ENCODE measurements at places on chromosomes 13 and 19.

DNA sequence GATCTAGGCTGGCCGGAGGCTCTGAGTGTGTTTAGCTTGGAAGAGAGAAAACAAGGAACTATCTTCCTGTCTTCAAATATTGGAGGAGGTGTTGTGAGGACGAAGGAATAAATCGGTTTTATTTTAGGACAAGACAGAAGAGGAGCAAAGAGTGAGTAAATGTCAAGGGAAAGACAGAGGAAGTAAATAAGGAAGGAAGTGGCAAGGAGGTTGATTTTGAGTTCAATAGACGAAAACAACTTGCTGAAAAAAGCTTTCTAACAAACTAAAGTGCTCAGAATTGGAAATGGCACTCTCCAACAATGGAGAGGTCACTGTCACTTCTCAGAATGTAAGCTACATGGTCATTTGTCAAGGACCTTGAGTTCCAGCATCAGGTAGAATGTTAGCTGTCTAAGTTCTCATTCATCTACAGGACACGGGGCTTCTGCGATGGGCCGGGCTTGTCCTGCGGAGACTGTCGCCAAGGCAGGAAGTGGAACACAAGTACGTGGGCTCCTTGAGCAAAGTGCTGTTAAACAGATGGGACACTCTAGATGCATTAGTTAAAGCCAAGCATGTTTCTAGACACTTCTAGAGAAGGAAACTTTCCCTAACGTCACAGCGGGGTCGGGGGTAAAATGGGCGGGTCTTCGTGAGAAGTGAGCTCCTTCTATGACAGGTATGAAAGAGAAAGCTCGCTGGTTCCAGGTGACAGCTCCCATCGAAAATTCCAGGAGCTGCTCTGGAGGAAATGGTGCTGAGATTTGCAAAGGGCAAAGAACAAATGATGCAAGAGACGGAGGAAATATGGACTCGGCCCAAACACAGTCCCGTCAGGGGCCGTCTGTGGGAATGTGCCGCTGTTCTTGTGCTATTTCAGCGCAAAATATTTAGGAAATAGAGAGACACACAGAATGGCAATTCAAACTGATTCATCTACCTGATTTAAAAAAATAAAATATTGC, 103.9 kb upstream of the UBL3 start:
- DNase-seq: no peak

- DNase-seq: peak; percentile 40
These were observed 82.3 kb upstream of the C1QTNF9B start for GRCh38 chr13:23979361-23980159.

DNA sequence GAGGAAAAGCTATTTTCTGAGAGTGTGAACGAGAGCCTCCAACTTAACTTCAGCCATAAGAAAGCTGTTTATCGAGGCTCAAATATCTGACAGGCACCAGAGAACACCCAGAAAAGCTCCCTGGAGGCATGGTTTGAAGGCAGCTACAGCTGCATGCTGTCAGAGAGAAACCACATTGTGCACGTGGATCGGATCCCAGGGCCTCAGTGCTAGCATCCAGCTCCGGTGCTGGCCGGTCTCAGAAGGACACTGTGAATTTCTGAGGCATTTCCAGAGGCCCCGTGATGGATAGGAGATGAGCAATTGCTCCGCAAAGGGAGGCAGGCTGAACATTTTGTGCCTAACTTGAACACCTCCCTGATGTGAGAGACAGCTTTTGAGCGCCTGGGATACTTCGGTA, 315.7 kb downstream of the FGF9 start:
- no peak for DNase-seq

DNA sequence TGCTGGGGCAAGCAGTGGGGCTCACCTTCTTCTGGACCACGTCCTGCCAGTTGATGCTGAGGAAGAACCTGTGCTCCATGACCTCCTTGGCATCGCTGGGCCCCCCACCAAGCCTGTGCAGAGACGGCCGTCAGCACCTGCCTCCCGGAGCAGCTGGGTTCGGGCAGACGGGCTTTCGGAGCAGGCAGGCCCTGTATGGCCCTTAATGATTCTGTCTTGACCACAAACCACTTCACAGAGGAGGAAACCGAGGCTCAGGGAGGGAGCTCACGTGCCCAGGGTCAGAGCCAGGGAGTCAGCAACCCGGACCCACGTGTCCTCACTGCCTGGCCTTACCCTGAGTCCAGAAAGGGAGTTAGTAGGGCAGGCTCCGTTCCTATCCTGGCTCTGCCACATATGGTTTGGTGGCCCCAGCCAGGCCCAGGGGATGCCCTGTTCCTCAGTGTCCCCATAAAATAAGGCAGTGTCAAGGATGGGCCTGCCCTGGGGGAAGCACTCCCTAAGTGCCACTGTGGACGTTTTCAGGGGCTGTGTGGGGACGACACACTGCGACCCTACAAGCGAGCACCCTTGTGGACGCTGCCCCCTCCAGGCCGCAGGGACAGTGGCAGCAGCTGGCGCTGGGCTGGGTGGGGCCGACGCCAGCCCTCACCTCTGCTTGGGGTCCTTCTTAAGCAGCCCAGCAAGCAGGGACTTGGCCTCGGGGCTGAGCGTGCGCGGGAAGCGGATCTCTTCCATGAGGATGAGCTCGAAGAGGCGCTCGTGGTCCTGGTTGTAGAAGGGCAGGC, 8.9 kb upstream of the CCNP start:
- no peak for DNase-seq

GRCh38 chr13:80374901-80375300, 34.0 kb upstream of the SPRY2 start:
- no peak for DNase-seq

DNA sequence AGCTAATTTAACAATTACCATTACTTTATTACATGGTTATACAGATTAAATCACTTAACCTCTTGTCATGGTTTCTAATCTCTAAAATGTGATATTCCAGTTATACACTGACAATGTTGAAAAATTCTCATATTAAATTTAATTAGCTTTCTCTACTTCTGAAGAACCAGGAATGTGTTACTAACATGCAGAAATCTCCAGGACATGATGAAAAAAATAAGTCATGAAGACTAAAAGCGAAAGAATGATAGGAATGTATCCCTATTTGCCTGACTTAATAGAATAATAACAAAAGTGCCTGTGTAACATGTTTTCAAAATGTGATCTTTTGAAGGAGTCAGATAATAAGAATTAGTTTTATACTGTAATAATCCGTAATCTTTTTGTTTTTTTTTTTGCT, 2823.7 kb upstream of the PCDH20 start:
- no peak for DNase-seq

- no peak for DNase-seq
These were observed 41.1 kb downstream of the CEACAM1 start for GRCh38 chr19:42487032-42487797.

GRCh38 chr19:45876161-45876410, 9.9 kb downstream of the IRF2BP1 start:
- DNase-seq: no peak

GRCh38 chr19:51688671-51689571, 4.2 kb upstream of the SPACA6 start:
- DNase-seq: peak; percentile 84

GRCh38 chr13:109764045-109764444, 22.3 kb downstream of the IRS2 start:
- DNase-seq: no peak

- no peak for DNase-seq
These were observed 16.9 kb upstream of the CD22 start for GRCh38 chr19:35311901-35312665.

DNA sequence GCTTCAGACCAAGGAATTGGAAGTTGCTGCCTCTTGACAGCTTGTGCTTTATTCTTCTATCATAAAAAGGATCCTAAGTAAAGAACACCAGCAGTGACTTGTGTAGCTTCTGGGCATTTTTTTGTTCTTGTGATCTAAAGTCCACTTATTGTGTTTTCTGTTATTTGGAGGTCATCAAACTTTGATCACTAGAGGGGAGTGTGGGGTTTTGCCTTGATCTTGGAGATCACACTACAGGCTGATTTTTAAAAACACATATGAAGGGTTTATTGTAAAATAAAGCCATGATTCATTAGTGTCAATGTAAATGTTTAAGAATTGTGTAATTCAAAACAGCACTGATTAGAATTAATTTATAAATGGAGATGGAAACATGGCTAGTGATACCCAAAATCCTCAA, 328.7 kb upstream of the EDNRB start:
- no peak for DNase-seq

GRCh38 chr13:60273971-60274527, 110.3 kb upstream of the DIAPH3 start:
- no peak for DNase-seq

DNA sequence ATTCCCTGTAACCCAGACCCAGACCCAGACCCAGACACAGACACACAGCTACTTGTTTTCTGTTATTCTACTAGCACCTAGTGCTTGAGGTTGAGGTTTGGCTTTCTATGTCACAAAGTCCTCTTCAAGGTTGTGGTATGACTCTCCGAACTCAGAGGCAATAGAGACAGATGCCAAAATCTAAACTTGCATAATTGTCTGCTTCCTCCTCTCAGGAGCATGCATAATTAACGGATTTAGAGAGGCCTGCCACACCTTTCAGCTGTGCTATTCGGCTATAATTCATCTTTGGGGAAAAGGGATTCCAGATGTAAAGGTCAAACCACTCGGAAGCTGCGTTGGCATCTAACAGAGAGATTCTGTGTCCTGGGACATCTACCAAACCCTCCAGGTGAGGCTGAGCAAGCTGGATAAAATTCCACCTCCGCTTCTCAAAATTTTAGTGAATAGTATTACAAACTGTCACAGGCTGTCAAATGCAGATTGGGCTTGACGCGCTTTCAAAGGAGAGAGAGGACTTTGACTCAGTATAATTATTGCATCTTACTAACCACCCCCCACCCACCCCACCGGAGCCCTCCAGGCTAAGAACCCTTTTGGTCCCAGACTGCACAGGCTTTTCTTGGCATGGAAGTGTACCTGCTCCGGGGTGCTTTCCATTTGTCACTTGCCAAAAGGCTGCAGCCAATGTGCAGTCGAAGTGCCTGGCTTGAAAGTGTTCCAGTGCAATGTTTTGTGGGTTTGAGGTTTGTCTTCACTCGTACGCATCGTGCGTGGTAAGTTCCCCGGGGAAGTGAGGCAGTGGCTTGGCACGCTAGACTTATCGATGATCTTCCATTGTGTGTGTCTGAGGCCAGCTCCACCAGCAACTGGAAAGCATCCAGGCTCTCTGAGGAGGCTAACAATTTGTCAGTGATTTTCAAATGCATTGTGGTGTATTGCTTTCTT, 194.1 kb downstream of the TDRD3 start:
- DNase-seq: peak; percentile 3

DNA sequence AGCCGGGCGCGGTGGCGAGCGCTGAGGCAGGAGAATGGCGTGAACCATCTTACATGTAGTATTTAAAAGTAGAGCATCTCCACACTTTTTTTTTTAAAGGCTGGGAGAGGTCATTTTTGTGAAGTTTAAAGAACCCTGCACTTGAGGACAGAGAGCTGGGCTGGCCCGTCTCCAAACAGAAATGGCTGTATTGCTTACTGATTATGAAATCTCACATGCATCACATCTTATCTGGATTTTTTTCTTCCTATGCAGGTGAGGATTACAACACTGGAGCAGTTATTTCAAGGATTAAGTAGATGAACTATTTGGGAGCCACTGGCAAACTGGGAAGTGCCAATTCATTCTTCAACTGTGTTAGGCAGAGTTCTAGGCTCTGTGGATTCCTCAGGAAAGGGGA, 59.5 kb downstream of the TEX26 start:
- no peak for DNase-seq

DNA sequence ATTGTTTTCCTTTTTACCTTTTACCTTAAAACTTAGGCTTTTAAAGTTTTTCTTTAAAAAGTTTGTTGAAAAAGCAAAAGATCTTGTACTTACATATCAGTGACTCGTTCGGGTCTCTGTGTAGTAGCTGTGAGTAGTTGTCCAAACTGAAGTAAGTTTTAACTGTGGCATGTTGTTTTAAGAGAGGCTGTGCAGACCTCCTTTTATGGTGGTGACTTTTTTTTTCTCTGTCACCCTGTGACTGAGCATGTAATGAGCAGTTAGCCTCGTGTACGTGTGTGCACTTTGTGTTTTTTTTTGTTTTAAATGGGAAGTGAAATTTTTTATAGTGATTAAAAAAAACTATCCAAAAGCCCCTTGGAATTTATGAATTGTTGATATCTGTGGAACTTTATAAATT, at the start of gene GPR183:
Gene GPR183, minus strand, starts transcription at position 153 of the 400 bp plus-strand sequence. CDS start 11,254 bp downstream, outside the sequence.
- no peak for DNase-seq

- no peak for DNase-seq
These were observed 52.8 kb downstream of the SERP2 start for GRCh38 chr13:44426461-44426860.
